ENCODE measurements at places on chromosomes 13 and 19.

DNA sequence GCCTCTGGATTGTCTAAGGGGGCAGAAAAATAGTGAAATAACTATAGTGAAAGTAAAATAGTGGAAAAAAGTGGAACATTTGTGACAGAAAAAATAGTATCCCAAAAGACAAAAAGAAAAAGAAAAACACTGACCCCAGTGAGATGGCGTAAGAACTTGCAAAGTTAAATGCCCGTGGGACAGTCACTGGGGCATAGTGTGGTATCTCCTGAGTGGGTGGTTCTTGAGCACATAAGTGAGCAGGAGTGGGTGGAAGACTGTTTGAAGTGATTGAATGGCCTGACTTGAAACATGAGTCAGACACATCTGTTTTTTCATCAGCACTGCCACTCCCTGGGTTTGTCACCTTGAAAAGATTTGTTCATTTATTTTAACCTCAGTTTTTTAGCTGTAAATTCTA is 2.5 kb downstream of the ZNF430 start:
- no peak for DNase-seq

- no peak for DNase-seq
These were observed 520.3 kb downstream of the DIAPH3 start for GRCh38 chr13:59643364-59643841.

DNA sequence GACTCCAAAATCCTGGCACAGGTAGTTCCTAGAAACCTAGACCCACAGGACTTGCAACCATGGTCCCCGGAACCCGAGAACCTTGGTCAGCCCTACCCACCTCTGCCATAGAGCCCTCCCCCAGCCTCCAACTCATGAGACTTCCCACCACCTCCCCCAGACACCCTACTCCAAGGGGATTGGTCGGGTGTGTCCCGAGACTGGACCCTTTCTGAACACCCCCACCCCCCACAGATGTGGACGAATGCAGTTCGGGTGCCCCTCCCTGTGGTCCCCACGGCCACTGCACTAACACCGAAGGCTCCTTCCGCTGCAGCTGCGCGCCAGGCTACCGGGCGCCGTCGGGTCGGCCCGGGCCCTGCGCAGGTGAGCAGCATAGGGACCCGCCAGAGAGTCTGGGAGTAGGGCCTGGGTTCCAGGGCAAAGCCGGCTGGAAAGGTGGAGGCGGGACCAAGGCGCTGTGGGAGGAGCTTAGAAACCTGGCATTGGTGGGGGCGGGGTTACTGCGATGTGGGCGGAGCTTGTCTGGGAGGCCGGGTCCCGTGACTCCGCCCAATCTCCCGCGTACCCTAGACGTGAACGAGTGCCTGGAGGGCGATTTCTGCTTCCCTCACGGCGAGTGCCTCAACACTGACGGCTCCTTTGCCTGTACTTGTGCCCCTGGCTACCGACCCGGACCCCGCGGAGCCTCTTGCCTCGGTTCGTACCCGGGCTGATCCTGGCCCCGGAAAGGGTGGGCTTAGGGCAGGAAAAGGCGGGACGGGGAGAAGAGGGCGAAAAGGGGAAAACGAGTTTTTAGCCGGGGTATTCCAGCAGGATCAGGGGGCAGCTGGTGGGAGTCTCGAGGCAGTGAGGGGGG is 11.9 kb downstream of the LTBP4 start:
- DNase-seq: no peak

DNA sequence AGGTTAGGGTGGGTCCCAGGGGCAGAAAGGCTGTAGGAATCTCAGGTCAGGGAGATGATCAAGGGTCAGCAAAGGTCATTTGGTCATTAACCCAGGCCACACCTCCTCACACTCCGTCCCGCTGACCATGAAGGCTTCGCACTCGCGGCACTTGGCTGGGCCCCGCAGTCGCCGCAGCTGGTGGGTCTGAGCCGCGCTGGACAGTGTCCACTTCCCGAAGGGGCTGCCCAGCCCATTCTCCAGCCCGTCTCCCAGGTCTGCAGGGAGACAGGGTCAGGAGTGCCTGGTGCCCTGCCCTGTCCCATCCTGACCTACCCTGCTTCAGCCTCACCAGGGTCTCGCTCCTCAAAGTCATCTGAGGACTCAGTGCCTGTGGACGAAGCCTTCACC is 7.3 kb upstream of the LPAR2 start:
- DNase-seq: no peak

GRCh38 chr19:45615795-45616703 is 14.0 kb upstream of the GPR4 start:
- peak; percentile 90 for DNase-seq

- peak; percentile 57 for DNase-seq
These were observed 24.2 kb downstream of the C19orf12 start for GRCh38 chr19:29690842-29691241.

- no peak for DNase-seq
These were observed 33.2 kb upstream of the PNMA8B start for GRCh38 chr19:46528601-46529590.

GRCh38 chr19:18701250-18701608 is 17.7 kb downstream of the CRTC1 start:
- DNase-seq: no peak

GRCh38 chr13:35478271-35479037 is 2.0 kb upstream of the MAB21L1 start:
- no peak for DNase-seq

DNA sequence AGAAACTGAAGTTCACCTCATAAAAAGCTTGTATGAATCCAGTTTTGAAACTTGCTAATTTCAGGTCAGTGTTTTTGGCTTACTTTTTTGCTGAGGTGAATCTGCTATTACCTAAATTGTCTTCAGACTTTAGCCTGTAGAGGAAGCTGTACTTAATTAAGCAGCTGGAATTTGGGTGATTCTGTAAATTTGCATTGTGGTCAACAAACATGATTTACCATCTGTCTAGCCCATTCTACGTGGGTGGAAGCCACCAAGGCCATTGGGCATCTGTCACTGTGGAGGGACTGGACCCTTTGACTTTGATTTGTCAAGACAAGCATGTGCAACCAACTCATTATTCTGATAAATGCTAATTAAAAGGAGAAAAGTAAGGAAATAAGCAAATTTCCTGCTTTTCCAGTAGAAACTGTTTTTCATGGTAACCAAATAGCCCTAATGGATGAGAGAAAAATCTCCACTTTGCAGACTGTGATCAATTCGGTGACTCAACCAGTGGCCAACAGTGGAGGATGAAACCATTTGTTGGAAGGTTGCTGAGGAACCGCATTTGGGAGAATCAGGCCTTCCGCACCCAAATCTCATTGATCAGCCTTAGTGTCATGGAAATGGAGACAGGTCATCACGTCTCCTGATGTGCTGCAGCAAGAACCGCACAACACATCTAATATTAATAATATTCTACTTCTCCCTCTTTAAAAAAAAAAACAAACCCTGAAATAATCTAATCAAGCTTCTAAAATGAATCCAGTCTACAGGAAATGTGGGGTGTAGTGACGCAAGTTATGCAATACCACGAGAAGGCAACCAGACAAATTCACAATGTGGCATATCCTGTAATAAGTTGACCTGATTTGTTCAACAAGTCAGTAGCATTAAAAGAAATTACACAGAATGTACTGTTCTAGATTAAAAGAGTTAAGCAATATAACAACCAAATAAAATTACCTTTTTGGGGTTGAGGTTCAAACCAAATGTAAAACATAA is 54.3 kb downstream of the GARRE1 start:
- DNase-seq: no peak

DNA sequence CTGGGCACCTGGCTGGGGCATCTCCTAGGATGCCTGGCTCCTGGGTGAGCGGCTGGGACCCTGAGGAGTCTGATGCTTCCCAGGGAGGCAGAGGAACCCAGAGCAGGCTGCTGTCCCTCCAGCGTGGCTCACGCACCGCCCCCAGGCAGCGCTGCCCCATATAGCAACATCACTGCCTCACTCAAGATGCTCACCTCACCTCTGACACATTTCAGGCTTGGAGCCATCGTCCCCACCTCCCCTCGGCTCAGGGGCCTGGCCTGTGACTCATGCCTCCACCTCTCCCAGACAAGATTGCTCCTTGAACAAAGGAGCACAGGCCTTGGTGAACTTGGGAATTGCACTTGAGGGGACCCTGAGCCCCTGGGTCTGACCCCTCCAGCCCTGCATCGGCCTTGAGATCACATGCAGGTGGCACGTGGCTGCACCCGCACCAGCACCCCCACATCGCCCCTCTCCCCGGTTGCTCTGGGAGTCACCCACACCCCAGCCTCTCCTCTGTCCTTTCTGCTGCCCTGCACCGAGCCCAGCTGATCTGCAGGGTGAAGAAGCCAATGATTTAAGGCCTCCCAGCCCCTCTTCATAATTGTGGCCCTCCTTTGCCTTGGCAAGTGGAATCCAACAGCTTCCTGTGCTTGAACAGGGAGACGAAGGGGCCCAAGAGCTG is 11.2 kb downstream of the CEBPA start:
- DNase-seq: no peak

DNA sequence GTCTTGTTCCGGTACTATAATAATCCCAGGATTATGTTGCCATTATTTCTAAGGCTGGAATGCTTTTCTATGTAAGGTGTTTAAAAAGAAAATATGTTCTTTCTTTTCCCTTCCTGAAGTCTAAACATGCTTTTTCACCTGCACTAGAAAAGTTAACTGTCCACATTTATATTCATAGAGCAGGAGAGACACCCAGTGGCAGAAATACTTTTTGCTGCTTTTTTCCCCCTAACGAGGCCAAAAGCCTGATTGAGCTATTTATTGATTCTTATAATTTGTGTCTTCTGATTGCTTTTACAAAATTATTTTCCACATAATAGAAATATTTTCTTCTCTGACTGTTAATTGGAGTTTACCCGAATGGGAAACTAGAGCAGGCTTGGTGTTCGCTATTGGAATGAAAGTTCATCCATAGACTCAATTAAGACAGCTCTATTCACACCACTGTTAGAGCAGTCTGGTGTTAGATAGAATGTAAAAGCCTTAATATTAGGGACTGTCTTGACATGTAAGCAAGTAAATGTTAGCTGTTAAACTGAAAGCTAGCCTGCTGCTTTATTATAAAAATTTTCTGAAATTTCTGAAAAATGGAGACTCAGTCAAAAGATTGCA is 15.8 kb downstream of the GPR180 start:
- peak; percentile 63 for DNase-seq

GRCh38 chr19:17289489-17289888 is 7.8 kb downstream of the ANKLE1 start:
- peak; percentile 93 for DNase-seq

DNA sequence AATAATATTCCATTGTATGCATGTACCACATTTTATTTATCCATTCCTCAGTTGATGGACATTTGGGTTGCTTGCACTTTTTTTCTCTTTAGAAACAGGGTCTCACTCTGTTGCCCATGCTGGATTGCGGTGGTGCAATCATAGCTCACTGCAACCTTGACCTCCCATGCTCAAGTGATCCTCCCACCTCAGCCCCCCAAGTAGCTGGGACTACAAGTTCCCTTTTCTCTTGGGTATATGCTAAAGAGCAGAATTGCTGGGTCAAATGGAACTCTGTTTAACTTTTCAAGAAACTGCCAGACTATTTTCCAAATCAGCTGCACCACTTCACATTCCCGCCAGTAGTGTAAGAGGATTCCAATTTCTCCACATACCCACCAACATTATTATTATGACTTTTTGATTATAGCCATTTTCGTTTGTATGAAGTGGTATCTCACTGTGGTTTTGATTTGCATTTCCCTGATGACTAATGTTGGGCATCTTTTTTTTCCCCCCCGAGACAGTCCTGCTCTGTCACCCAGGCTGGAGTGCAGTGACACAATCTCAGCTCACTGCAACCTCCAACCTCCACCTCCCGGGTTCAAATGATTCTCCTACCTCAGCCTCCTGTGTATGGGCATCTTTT is 7.6 kb upstream of the IPO5 start:
- no peak for DNase-seq

DNA sequence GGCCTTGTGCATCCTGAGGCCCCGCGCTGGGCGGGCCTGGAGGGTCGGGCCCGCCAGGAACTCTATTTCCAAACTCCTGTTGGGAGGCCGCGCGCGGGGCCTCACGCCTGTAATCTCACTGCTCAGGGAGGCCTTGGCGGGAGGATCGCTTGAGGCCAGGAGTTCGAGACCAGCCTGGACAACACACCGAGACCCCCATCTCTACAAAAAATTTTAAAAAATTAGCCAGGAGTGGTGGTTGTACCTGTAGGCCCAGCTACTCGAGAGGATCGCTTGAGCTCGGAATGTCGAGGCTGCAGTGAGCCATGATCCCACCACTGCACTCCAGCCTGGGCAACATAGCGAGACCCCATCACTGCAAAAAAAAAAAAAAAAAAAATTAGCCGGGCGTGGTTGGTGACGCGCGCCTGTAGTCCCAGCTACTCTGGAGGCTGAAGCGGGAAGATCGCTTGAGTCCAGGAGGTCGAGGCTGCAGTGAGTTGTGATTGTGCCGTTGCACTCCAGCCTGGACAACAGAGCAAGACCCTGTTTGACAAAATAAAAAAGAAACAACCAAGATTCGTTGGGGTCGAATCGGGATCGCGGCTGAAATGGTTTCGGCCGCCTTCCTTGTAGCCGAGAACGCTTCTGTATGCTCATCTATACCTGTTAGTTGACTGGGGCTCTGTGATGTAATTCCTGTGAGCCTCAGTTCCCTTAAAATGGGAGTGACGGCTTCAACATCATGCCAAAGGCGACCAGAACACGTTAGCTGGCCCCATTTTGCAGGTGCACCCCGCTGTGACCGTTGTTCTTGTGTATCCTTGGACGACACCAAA is 636 bp downstream of the SF3A2 start:
- DNase-seq: no peak

GRCh38 chr13:99829593-99830239 is 141.9 kb downstream of the ZIC5 start:
- no peak for DNase-seq

DNA sequence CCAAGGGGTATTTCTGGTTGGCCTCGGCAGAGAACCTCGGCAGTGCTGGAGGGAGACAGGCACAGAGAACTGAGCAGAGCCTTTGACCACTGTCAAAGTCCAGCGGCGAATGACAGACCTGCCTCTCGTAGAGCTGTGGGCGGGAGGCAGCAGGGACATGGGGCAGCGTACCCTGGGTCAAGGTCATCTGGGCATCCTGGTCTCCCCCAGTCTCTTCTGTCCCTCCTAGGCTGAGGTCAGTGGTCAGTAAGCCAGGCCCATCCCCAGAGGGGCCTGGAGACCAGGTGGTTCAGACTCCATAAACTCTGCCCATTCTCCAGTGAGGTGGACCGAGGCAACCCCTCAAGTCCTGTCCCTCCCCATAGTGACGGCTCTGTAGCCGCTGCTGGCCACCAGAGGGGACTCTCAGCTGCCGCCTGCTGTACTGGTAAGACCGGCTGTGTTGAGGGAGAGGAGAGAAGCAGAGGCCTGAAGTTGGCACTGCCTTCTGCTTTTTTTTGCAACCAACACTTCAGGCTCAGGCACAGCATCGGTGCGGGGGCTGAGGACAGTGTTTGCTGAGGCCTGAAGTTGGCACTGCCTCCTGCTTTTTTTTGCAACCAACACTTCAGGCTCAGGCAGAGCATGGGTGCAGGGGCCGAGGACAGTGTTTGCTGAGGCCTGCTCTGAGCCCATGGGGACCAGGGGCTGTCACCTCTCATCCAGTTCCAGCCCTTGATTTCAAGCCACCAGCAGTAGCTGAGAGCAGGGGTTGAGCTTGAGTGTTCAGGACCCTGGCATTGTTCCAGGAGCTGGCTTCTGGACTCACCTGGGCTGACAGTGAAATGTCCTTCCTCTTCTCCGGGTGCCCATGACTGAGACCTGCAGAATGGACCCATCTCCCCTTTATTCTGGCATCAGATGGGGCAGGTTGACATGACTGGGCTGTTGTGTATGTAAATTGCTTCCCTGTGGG is at the start of gene PGLYRP2:
Gene PGLYRP2, minus strand, starts transcription at position 111 of the 955 bp plus-strand sequence. CDS start 130 bp downstream, outside the sequence.
- no peak for DNase-seq

- DNase-seq: no peak
These were observed 604 bp downstream of the THSD1 start for GRCh38 chr13:52405369-52405766.
